ENCODE measurements at places on chromosomes 2 and 18. TPM values are rescaled to one million over a fixed set of nuclear protein-coding genes. Genes with fewer than 3 reads are reported as not detected.
A peak's percentile ranks its signal among the peaks of the same experiment; 100 is the strongest.

GRCh38 chr2:52395912-52396311 lies 1364.0 kb upstream of the NRXN1 start:
- no peaks in the 10 kb centered on the region for H3K4me1 ChIP-seq
- H3K27ac ChIP-seq: no peak overlapping the region
- H3K4me3 ChIP-seq: no peak overlapping the region
- H3K36me3 ChIP-seq: no peaks in the 10 kb centered on the region

DNA sequence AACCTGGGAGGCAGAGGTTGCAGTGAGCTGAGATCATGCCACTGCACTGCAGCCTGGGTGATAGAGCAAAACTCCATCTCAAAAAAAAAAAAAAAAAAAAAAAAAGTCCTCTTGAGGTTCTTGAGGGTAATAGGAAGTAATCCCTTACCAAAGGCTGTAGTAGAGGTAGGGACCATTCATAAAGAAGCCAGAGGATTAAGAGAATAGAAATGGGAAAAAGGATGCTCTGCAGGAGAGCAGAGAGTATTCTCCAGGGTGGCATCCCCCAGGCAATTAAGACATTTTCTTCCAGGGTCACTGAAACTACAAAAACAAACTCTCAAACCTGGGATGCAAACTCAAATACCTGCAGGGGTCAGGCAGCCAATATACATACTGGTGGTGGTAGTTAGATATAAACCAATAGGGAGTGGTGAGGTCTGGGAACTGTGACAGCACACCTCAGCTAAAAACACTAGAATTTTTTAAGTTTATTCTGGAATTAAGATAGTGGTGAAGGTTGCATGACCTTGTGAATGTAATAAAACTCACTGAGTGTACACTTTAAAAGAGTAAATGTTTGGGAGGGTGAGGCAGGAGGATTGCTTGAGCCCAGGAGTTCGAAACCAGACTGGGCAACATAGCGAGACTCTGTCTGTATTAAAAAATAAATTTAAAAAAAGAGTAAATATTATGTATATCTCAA lies 24.7 kb downstream of the RAPH1 start:
- H3K27me3 ChIP-seq: no peaks in the 10 kb centered on the region
- DNase-seq: no peak
- no peak overlapping the region for H3K4me3 ChIP-seq
- no peaks in the 10 kb centered on the region for H3K36me3 ChIP-seq
- H3K27ac ChIP-seq: no peak overlapping the region

DNA sequence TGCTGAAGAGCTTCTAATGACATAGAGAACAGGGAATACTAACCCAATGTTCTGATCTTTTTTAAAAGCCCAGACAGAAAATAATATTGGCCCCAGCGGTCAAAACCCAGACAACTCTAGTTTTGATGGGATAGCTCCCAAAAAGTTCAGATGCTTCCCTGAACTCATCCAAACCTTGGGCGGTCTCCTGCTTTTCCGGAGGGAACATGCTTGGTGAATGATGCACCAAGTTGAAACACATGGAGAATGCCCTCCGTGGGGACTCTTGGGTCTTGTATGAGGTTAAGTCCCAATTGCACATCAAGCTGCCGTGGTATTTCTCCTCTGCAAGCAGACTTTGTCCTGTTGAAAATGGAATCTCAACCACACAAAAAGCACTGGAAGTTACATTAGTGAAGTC lies 120.7 kb upstream of the CTAGE1 start:
- peaks cover 35% of the 10 kb centered on the region for H3K4me1 ChIP-seq
- H3K36me3 ChIP-seq: no peaks in the 10 kb centered on the region
- DNase-seq: no peak
- no peak overlapping the region for H3K27ac ChIP-seq

HNMT gene
- 67.2 TPM for total RNA-seq

ABCA12 gene
- not detected for total RNA-seq

C2orf42 gene
- 25.5 TPM for total RNA-seq

GRCh38 chr2:77488141-77488540 lies 34.0 kb downstream of the LRRTM4 start:
- H3K4me1 ChIP-seq: no peaks in the 10 kb centered on the region
- no peak for DNase-seq
- H3K36me3 ChIP-seq: no peaks in the 10 kb centered on the region

GRCh38 chr2:11647834-11648600 lies 22.0 kb downstream of the NTSR2 start:
- H3K36me3 ChIP-seq: no peaks in the 10 kb centered on the region
- H3K27ac ChIP-seq: no peak overlapping the region
- no peaks in the 10 kb centered on the region for H3K27me3 ChIP-seq
- H3K4me3 ChIP-seq: no peak overlapping the region
- peaks cover 6% of the 10 kb centered on the region for H3K4me1 ChIP-seq

ELOA2 gene
- not detected for total RNA-seq

DNA sequence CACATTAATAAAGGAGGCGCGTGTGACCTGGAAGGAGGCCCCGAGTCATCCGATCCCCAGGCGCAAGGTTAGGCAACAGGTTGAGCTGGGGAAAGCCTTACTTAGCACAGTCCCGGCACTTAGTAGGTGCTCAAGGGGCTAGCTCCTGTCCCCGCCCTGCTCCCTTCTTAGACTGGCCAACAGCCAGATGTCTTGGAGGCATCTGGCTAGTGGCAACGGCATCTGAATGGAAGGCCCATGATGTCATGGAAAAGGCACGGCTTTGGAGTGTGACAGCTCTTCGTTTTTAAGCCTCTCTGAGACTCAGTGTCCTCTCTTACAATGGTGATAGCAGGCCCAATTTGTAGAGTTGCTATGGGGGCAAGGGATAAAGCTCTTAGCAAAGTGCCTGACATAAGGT lies 258.3 kb downstream of the CYRIA start:
- H3K4me3 ChIP-seq: no peak overlapping the region
- no peaks in the 10 kb centered on the region for H3K36me3 ChIP-seq
- H3K27me3 ChIP-seq: no peaks in the 10 kb centered on the region

GRCh38 chr2:69180227-69180626 lies 167.2 kb downstream of the ANTXR1 start:
- peaks cover 73% of the 10 kb centered on the region for H3K4me1 ChIP-seq
- H3K4me3 ChIP-seq: no peak overlapping the region
- H3K27ac ChIP-seq: peak overlapping the region; percentile 55
- no peaks in the 10 kb centered on the region for H3K27me3 ChIP-seq

CRYGC gene
- not detected for total RNA-seq

DNA sequence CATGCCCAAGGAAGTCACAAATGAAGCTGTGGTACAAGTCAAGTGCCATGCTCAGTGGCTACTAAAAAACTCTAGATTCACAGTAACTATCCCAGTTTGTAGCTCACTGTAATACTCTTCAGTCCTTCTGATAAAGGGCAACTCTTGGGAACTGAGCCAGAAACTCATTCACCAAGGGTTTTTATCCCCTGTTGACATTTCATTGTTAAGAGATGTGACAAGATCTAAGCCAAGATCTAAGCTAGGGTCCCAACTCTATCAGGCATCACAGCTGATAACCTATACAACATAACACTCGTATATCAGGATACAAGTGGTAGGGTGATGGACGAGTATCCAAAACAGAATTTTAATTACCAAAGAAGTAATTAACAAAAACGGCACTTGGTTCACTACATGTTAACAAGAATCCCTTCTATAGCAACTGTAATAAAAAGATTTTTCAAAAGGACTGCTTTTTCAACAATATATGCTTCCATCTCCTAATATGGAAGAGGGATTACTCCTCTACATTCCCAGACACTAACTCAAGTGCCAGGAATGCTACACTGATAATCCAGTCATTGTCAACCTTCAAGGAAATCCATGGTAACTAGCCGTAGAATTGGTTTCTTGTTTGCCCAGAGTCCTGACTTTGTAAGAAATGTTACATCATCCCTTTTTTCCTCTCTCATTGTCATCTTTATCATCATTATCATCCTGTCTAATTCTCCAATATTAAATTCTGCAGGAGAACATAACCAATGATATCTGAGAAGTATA lies 111.7 kb downstream of the CDH2 start:
- no peak for DNase-seq
- H3K4me1 ChIP-seq: peaks cover 3% of the 10 kb centered on the region
- H3K4me3 ChIP-seq: no peak overlapping the region
- H3K27ac ChIP-seq: no peak overlapping the region

GRCh38 chr2:121429927-121430520 lies 100.7 kb upstream of the RNU4ATAC start:
- DNase-seq: no peak
- peaks cover 12% of the 10 kb centered on the region for H3K36me3 ChIP-seq
- no peak overlapping the region for H3K4me3 ChIP-seq

DNA sequence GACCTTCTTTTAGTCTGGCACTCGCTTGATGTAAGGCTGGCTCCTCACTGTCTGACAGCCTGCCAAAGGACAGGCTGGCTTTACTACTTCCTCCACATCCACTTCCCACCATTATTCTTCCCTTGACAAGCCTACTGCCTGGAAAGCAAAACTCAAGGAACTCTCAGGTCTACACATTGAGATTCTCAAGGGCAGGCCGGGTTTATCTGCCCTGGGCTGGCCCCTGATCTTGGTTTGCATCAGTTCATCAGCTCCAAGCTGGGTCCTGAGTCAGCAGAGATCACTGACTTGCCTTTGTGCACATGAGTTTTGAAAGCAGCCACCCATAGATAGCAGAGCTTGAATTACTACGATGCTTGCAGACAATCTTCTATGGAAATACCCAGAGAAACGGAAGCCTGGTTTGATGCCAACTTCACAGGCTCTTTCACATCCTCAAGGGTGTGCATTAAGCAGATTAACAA lies 53.9 kb downstream of the KCTD18 start:
- no peak overlapping the region for H3K4me3 ChIP-seq
- no peaks in the 10 kb centered on the region for H3K4me1 ChIP-seq
- H3K27me3 ChIP-seq: no peaks in the 10 kb centered on the region
- no peak overlapping the region for H3K27ac ChIP-seq
- DNase-seq: no peak

CNGA3 gene
- not detected for total RNA-seq

CD8B2 gene
- total RNA-seq: not detected

KCNG2 gene
- total RNA-seq: 1.5 TPM

PRR30 gene
- not detected for total RNA-seq

CAVIN2 gene
- total RNA-seq: 14.9 TPM

GRCh38 chr2:65142515-65142914 lies 12.6 kb upstream of the RAB1A start:
- no peak overlapping the region for H3K4me3 ChIP-seq
- no peaks in the 10 kb centered on the region for H3K27me3 ChIP-seq
- H3K27ac ChIP-seq: no peak overlapping the region
- H3K36me3 ChIP-seq: no peaks in the 10 kb centered on the region
- H3K4me1 ChIP-seq: no peaks in the 10 kb centered on the region
- DNase-seq: no peak

- no peaks in the 10 kb centered on the region for H3K36me3 ChIP-seq
- DNase-seq: no peak
- no peaks in the 10 kb centered on the region for H3K27me3 ChIP-seq
- peaks cover 34% of the 10 kb centered on the region for H3K4me1 ChIP-seq
- no peak overlapping the region for H3K27ac ChIP-seq
Measured at GRCh38 chr2:223467196-223467595, 135.0 kb downstream of the SCG2 start.

Data from thoracic aorta (tissue), 2 donors.